ENCODE measurements at places on chromosomes 13 and 19. TPM values are rescaled to one million over a fixed set of nuclear protein-coding genes. Genes with fewer than 3 reads are reported as not detected.

- peaks cover 9% of the 10 kb centered on the region for H3K36me3 ChIP-seq
- DNase-seq, result peak; percentile 63
- no peak overlapping the region for H3K4me3 ChIP-seq
- H3K4me1 ChIP-seq, result peaks cover 6% of the 10 kb centered on the region
- H3K27me3 ChIP-seq, result no peaks in the 10 kb centered on the region
Measured at GRCh38 chr19:3644351-3645066, 17.9 kb upstream of the CACTIN start.

- H3K36me3 ChIP-seq, result no peaks in the 10 kb centered on the region
- no peaks in the 10 kb centered on the region for H3K4me1 ChIP-seq
- H3K4me3 ChIP-seq, result no peak overlapping the region
- H3K27ac ChIP-seq, result no peak overlapping the region
- no peaks in the 10 kb centered on the region for H3K27me3 ChIP-seq
- DNase-seq, result no peak
Measured at GRCh38 chr13:44015811-44016210, 136.1 kb downstream of the LACC1 start.

- H3K27ac ChIP-seq, result no peak overlapping the region
- no peak overlapping the region for H3K4me3 ChIP-seq
Measured at GRCh38 chr13:47256618-47257017, 359.8 kb upstream of the HTR2A start.

GRCh38 chr13:85541476-85541875 lies 257.7 kb downstream of the SLITRK6 start:
- no peak for DNase-seq
- no peak overlapping the region for H3K27ac ChIP-seq

GRCh38 chr19:46928951-46929350 lies 68.2 kb downstream of the ARHGAP35 start:
- H3K27me3 ChIP-seq, result no peaks in the 10 kb centered on the region
- DNase-seq, result no peak
- no peak overlapping the region for H3K27ac ChIP-seq

DNA sequence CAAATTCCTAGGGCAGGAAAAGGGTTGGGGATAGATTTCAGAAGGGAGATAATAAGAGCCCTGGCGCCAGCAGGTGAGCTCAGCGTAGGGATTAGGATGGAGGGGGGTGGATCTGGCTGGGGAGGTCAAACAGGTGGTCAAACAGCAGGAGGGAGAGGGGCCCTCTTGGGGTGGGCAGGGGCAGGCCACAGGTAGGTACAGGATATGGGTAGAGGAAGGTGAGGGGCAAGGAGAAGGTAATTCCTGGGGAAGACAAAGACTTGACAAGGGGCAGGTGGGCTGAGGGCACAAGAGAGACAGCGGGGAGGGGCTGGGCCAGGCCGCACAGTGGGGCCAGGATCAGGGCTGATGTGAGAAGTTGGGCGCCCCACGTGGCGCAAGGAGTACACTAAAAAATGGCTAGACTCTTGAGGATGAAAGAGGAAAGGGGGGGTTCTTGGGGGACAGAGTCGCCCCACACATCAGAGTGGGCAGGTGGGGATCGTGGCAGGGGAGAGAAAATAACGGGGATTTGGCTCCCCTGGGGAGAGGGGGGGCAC lies 713 bp downstream of the KRI1 start:
- H3K27ac ChIP-seq, result peak overlapping the region; percentile 84
- H3K27me3 ChIP-seq, result no peaks in the 10 kb centered on the region
- DNase-seq, result peak; percentile 20
- H3K36me3 ChIP-seq, result no peaks in the 10 kb centered on the region

- H3K4me1 ChIP-seq, result no peaks in the 10 kb centered on the region
- H3K4me3 ChIP-seq, result no peak overlapping the region
- no peaks in the 10 kb centered on the region for H3K27me3 ChIP-seq
- DNase-seq, result no peak
Measured at GRCh38 chr13:99655351-99656091, 154.2 kb downstream of the TM9SF2 start.

GRCh38 chr13:43936647-43937046 lies 56.9 kb downstream of the LACC1 start:
- H3K4me3 ChIP-seq, result no peak overlapping the region
- H3K27me3 ChIP-seq, result peaks cover 4% of the 10 kb centered on the region
- no peaks in the 10 kb centered on the region for H3K36me3 ChIP-seq
- no peaks in the 10 kb centered on the region for H3K4me1 ChIP-seq
- no peak for DNase-seq

DNA sequence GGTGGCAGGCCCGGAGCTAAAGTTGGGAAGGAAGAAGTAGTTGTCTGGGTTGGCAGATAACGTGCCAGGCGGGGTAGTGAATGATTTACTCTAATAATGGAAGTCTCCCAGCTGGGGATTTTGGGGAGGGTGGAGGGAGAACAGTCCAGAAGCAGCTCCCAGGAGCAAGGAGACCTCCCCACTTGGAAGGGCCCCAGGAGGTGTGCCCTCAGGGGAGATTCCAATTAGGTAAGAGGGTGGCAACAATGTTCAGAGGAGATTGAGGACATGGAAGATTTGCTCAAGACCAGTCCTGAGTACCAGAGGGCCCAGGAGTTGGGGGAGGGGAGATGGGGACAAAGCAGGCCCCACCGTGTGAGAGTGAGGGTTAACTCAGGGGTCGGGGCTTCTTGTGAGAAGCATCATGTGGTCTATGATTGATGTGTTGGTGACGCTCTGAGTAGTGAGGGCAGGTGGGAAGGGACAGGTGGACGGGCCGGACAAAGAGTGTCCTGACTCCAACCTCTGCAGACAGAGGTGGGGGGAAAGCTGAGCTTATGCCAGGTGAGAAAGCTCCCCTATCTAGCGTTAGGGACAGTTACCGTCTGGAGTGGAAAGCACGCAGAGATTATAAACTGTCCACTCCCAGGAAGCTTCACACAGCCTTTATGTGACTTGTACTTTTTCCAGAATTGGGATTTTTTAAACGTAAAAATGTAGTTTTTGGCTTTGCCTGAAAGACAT lies 3.5 kb downstream of the SPINT2 start:
- no peak for DNase-seq
- peaks cover 17% of the 10 kb centered on the region for H3K4me1 ChIP-seq
- H3K36me3 ChIP-seq, result no peaks in the 10 kb centered on the region
- no peaks in the 10 kb centered on the region for H3K27me3 ChIP-seq
- H3K27ac ChIP-seq, result no peak overlapping the region
- H3K4me3 ChIP-seq, result no peak overlapping the region

DNA sequence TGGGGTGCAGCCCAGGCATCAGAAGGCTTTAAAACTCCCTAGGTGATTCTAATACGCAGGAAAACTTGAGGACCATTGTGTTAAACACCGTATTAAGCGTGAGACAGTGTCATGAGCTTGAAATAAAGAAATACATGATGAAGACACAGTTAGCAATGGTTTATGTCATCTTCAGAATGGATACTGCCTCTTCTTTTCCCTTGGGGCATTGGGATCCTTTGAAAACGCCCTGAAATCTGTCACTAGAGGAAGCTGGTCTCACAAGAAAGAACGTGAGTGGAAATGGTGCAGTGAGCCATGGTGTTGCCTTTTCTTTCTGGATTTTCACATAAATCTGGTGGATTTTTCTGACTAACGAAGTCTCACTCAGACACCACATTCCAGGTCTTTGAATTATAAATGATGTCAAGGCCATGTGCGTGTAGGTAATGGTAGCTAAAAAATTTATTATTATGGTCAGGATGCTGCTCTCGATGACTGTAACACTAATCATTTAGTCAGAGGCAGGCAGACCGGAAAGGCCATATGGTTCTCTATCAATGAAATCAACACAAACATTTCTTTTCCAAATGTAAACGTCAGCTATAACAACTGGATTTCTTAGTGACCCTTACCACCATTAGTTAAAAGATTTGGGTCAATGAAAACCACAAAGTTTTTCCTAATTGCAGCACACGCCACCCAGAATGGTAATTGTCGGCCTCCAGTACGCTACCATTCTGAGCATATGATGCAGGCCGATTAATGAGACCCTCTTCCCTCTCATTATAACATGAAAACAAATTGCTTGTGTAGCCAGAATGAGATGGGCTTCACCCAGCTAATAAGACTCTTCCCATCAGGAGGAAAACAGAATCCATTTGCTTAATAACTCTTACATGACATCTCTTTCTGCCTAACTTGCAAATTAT lies 105.6 kb downstream of the SLC7A1 start:
- no peaks in the 10 kb centered on the region for H3K36me3 ChIP-seq
- H3K27ac ChIP-seq, result no peak overlapping the region
- no peak for DNase-seq
- no peaks in the 10 kb centered on the region for H3K4me1 ChIP-seq
- H3K27me3 ChIP-seq, result peaks cover 3% of the 10 kb centered on the region

- no peak overlapping the region for H3K27ac ChIP-seq
- no peak for DNase-seq
- no peaks in the 10 kb centered on the region for H3K4me1 ChIP-seq
- no peaks in the 10 kb centered on the region for H3K27me3 ChIP-seq
Measured at GRCh38 chr13:83905641-83906040, 23.4 kb upstream of the SLITRK1 start.

DNA sequence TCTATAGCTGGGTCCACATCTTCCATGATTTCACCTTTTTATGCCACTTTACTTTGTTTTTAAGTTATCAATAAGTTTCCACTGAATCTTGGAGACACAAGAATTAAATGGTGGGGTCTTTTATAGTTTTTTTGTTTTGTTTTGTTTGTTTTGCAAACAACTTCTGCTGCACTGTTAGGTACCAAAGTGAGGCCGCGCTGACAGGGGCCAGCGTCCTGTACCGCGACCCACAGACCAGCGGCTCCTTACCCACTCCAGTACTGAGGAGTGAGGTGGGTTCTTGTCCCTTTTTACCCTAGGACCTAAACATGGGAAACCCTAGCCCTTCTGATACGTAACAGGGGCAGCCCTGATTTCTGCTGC lies 75.8 kb upstream of the MCF2L start:
- H3K27ac ChIP-seq, result no peak overlapping the region
- peaks cover 26% of the 10 kb centered on the region for H3K27me3 ChIP-seq
- DNase-seq, result no peak
- no peaks in the 10 kb centered on the region for H3K36me3 ChIP-seq
- no peaks in the 10 kb centered on the region for H3K4me1 ChIP-seq
- H3K4me3 ChIP-seq, result no peak overlapping the region

DNA sequence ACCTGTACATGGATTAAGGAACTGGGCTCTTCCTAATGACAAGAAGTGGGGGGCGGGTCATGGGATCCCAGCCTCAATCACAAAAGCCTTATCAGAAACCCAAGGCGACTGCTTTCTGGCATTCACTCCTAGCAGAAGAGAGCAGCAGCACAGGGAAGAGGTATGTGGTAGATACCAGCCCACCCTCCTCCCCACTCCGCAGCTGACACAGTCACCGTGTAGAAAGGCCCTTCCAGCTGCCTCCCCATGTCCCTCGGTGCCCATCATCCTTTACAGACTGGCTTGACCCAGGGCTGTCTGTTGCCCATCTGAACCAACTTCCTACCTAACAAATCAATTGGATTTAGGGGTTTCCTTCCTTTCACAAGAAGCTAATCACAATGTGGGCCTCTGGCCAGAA lies 3.1 kb upstream of the DHRS12 start:
- H3K4me3 ChIP-seq, result no peak overlapping the region
- no peaks in the 10 kb centered on the region for H3K36me3 ChIP-seq
- peaks cover 1% of the 10 kb centered on the region for H3K27me3 ChIP-seq
- H3K4me1 ChIP-seq, result peaks cover 12% of the 10 kb centered on the region

GRCh38 chr19:42129399-42130253 lies 2.6 kb downstream of the POU2F2 start:
- no peaks in the 10 kb centered on the region for H3K36me3 ChIP-seq
- no peak for DNase-seq
- H3K4me3 ChIP-seq, result no peak overlapping the region
- H3K4me1 ChIP-seq, result peaks cover 15% of the 10 kb centered on the region
- peaks cover 4% of the 10 kb centered on the region for H3K27me3 ChIP-seq

Gene PRR36
- total RNA-seq, result under 0.01 TPM

Gene PCDH17
- total RNA-seq, result under 0.01 TPM

Gene RNF225
- total RNA-seq, result under 0.01 TPM

Gene LILRA5
- total RNA-seq, result not detected

Gene ZNF675
- 6.6 TPM for total RNA-seq

Gene LYL1
- total RNA-seq, result under 0.01 TPM

Gene KCNJ14
- total RNA-seq, result 0.50 TPM

Gene ZNF526
- total RNA-seq, result 7.8 TPM

Gene ANKRD24
- 2.3 TPM for total RNA-seq
